A549 treated with dexamethasone at 1 μM for 4 hours (cell line): ENCODE measurements at places on chromosomes 11 and 22. TPM values are rescaled to one million over a fixed set of nuclear protein-coding genes. Genes with fewer than 3 reads are reported as not detected.

The MMP13 gene
- not detected in 5 replicates for total RNA-seq

The KMT5B gene
- 20.4 to 26.6 TPM (median 24.4 TPM) in 5 replicates for total RNA-seq

The ANO5 gene
- 1.3 to 2.1 TPM (median 1.7 TPM) in 5 replicates for total RNA-seq

The C11orf91 gene
- 0.53 to 1.7 TPM (median 0.91 TPM) in 5 replicates for total RNA-seq

The ASCL2 gene
- total RNA-seq: 0.04 to 0.05 TPM in 2 of 5 replicates, not detected in the others

The SERGEF gene
- 14.3 to 17.7 TPM (median 15.9 TPM) in 5 replicates for total RNA-seq

The PHOX2A gene
- not detected in 5 replicates for total RNA-seq

The NPTXR gene
- 8.0 to 11.1 TPM (median 9.3 TPM) in 5 replicates for total RNA-seq

The APOL2 gene
- total RNA-seq: 61.9 to 83.2 TPM (median 65.9 TPM) in 5 replicates

The APOBEC3B gene
- 26.4 to 32.3 TPM (median 29.2 TPM) in 5 replicates for total RNA-seq

The MRGPRD gene
- not detected in 5 replicates for total RNA-seq

The CFAP300 gene
- 5.0 to 7.0 TPM (median 5.6 TPM) in 5 replicates for total RNA-seq

The CCDC157 gene
- total RNA-seq: 1.3 to 3.2 TPM (median 2.6 TPM) in 5 replicates

The FOXRED2 gene
- 10.1 to 18.4 TPM (median 16.6 TPM) in 5 replicates for total RNA-seq

The B4GALNT4 gene
- total RNA-seq: 7.8 to 18.0 TPM (median 14.8 TPM) in 5 replicates

The YAP1 gene
- 49.5 to 82.7 TPM (median 75.4 TPM) in 5 replicates for total RNA-seq

The DEPDC5 gene
- total RNA-seq: 2.4 to 6.0 TPM (median 4.9 TPM) in 5 replicates

The UBQLN3 gene
- not detected in 5 replicates for total RNA-seq

The PKDREJ gene
- total RNA-seq: not detected in 5 replicates

The TSGA10IP gene
- not detected in 5 replicates for total RNA-seq

The OR8D4 gene
- not detected in 5 replicates for total RNA-seq

The APOA5 gene
- 0.05 TPM in 1 of 5 replicates, not detected in the others for total RNA-seq

The CRYBB3 gene
- total RNA-seq: 0.11 to 0.20 TPM in 2 of 5 replicates, not detected in the others

The KDM4F gene
- not detected in 5 replicates for total RNA-seq

The SEC14L6 gene
- not detected in 5 replicates for total RNA-seq

The DGCR8 gene
- 15.6 to 21.8 TPM (median 20.6 TPM) in 5 replicates for total RNA-seq

The BACE1 gene
- total RNA-seq: 8.6 to 12.7 TPM (median 10.9 TPM) in 5 replicates

The RPS6KA4 gene
- 45.5 to 63.6 TPM (median 60.8 TPM) in 5 replicates for total RNA-seq

The NELL1 gene
- not detected in 5 replicates for total RNA-seq

The C22orf23 gene
- 0.14 to 0.41 TPM (median 0.20 TPM) in 4 of 5 replicates, not detected in the other for total RNA-seq

The IGLL1 gene
- not detected in 5 replicates for total RNA-seq

The PRDX5 gene
- total RNA-seq: 405 to 485 TPM (median 456 TPM) in 5 replicates

The KCNK7 gene
- 0.21 to 0.59 TPM (median 0.45 TPM) in 5 replicates for total RNA-seq

The MS4A7 gene
- not detected in 5 replicates for total RNA-seq

The DRAP1 gene
- total RNA-seq: 168 to 287 TPM (median 230 TPM) in 5 replicates

The OR52M1 gene
- total RNA-seq: not detected in 5 replicates

The OR51B4 gene
- not detected in 5 replicates for total RNA-seq

The POLR2F gene
- 116 to 133 TPM (median 121 TPM) in 5 replicates for total RNA-seq

The GPR83 gene
- 0.07 to 0.17 TPM (median 0.13 TPM) in 5 replicates for total RNA-seq

The RHOD gene
- total RNA-seq: 31.4 to 50.8 TPM (median 45.6 TPM) in 5 replicates

The SAA2 gene
- total RNA-seq: 0.13 to 0.31 TPM (median 0.22 TPM) in 3 of 5 replicates, not detected in the others

The PNPLA5 gene
- 0.03 to 0.14 TPM (median 0.05 TPM) in 3 of 5 replicates, not detected in the others for total RNA-seq
